ENCODE measurements at places on chromosomes 7 and 10.

DNA sequence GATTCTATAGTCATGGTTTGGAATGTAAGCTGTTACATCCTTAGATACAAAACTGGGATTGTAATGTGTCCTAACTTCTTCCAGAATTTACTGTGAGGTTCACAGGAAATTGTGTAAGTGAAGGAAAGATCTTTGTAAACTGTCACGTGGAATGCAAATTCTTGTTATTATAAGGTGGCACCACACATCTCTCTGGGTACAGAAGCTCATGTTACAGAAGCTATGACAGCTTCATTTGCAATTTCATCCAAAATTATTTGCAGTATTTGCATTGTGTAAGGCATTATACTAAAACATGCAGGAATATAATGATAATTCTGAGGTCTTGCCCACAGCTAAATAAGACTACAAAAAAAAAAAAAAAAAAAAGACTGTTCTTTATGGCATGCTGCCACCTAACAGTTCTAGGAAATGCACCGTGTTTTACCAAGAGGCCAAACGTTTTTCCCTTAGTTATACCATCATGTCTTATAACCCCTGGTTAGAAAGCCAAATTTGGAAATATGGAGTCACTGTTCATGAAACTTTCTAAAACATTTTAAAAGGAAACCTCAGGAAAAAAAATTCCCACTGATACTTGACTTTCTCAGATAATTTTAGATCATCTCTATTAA is 17.6 kb downstream of the MINDY3 start:
- DNase-seq = no peak

- DNase-seq = no peak
Measured at GRCh38 chr7:139813151-139813550, 15.9 kb upstream of the TBXAS1 start.

DNA sequence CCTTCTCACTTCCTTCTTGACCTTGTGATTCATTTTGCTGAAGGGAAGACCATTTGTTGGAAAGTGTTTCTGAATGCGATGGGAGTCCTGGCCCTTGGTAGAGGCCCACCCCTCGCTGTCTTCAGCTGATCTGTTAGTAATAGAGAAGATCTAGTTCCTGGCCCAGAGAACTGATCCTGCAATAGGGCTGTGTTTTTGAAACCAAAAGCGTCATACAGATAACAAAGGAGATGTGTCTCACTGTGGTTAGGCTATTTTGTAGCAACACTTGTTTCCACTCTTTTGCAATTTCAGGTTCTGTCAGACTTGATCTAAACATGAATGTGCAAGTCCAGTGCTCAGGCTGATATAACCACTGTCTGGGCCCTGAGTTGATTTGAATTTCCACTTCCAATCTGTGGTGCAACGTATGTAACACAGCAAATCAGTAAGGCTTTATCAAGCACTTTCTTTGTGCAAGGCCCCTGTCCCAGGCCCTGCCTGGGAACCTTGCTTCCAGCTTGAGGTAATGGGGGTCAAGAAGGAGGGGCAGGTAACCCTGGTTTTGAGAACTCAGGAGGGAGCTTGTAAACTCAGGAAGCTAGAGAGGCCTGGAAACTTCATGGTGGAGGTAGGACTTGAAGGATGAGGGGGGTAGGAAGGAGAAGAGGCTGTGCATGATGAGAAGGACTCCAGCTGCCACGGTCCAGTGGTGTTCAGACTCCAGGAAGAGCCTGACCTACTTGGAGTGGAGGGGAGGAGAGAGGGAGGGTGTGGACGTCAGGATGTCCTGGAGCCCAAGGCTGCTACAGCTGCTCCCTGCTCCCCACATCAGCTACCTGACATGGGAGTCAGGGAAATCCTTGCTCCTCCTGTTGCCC is 42.2 kb upstream of the SRGN start:
- peak; percentile 79 for DNase-seq

- DNase-seq = peak; percentile 27
Measured at GRCh38 chr7:7662527-7662926, 22.0 kb downstream of the UMAD1 start.

DNA sequence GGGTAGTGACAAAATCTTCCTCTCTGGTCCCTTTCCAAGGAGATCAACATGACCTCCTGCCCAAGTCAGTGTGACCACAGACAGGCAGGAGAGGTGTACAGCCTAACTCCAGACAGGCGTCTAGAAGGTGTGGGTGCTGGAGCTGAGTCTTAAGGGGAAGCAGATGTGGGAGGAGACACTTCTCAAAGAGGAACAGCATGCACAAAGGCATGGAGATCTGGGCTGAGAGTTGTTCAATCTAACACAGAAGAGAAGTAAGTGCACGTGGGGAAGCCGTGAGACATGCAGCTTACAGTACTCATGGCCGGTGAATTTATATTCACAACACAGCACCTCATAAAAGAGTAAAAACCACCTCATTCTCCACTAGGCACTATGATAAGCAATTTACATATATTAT is 23.8 kb upstream of the GSDME start:
- DNase-seq = no peak

GRCh38 chr7:117872561-117873309 is 506 bp downstream of the CTTNBP2 start:
- peak; percentile 17 for DNase-seq

- no peak for DNase-seq
Measured at GRCh38 chr7:94135180-94135579, 131.0 kb upstream of the BET1 start.

- peak; percentile 96 for DNase-seq
Measured at GRCh38 chr7:40717242-40717641, 582.4 kb downstream of the SUGCT start.

GRCh38 chr7:15326044-15326644 is 235.7 kb downstream of the AGMO start:
- DNase-seq = peak; percentile 57

DNA sequence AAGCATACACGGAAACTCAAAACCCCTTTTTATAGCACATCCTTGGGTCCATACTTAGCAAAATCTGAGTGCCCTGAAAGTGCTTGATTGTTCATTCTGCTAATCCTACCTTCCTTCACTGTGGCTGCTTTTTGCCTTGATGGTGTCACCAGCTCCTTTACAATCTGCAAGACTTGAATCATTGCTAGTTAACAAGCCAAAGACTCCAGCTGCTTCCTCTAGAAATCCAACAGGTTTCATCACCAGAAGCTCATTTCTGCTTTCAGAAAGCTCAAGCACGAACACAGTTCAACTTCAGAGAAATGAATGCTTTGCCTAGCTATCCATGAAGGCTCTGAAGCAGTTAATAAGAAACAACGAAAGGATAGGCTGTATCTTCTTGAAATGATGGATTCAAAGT is 38.0 kb downstream of the USP6NL start:
- DNase-seq = peak; percentile 66

- no peak for DNase-seq
Measured at GRCh38 chr7:132333301-132333700, 243.0 kb downstream of the PLXNA4 start.

DNA sequence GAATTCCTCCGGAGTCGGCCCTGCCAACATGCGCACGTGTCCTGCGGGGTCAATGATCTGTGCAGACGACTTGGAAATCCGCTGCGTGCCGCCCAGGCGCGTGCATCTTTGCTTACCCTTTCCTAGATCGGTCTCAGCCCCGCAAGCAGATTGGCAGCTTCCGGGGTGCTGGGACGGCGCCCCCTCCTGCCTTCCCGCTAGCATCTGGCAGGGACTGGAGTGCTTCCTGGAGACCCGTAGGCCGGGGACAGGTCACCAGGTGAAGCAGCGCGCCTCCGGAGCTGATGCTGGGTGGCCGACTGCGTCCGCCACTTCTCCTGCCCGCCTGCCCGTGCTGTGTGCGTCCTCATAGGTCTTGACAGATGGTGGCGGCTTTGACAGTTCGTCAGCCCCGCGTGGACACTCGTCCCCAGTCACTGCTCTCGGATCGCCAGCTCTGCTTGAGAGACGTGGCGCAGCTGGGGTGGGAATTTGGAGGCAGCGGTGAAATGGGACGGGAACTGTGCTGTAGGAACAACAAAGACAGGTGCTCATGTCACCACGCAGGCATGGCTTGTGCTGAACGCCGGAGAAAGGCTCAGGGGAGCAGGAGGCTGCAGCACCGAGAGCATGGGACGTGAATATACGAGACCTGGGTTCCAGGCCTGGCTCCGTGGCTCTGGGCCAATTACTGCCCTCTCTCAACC is 21.9 kb upstream of the KCNK18 start:
- DNase-seq = no peak

DNA sequence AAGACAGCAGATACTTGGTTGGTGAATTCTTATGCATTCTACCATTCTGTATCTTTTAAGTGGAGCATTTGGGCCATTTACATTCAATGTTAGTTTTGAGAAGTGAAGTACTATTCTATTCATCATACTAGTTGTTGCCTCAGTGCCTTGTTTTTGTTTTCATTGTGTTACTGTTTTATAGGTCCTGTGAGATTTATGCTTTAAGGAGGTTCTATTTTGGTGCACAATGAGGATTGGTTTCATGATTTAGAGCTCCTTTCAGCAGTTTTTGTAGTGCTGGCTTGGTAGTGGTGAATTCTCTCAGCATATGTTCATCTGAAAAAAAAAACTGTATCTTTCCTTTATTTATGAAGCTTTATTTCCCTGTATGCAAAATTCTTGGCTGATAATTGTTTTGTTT is 23.3 kb upstream of the WNT2 start:
- DNase-seq = no peak

DNA sequence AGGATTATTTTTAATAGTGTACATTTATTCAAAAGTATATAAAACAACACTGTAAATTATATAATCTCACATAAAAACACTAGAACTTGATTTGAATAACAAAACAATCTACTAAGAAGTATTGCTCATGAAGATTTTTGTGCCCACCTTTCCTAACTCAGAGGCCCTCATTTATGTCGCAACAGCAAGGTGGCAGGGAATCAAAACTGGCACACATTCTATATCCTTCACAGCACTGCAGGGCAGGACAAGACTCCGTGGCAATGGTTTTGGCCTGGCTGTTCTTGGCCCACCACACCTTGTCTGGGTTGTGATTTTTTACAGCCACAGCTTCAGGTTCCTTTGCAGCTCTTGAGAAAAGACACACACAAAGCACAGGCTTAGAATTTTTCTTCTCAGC is 3.4 kb upstream of the CUZD1 start:
- no peak for DNase-seq

DNA sequence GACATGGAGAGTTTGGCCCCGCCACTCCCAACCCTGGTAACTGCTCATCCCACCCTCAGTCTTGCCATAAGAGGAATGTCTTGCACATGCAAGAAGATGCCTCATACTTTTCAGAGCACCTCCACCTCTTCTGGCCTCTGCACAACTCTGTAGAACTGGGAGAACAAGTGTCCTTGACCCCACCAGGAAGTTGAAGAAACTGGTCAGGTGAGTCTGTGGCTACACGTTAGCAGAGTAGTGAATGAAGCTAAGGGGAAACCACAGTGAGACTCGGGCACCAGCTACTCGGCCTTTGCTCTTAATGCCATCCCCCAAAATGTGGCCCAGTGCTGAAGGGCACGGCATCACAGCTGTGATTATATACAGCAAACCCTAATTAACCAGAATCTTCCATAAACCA is 110.1 kb downstream of the ARID5B start:
- DNase-seq = no peak

Measured in fibroblast of the aortic adventitia (primary cell).